ENCODE measurements at places on chromosomes 13 and 19.

- DNase-seq: peak; percentile 55
These were observed 32.4 kb downstream of the RASA3 start for GRCh38 chr13:114099918-114100445.

DNA sequence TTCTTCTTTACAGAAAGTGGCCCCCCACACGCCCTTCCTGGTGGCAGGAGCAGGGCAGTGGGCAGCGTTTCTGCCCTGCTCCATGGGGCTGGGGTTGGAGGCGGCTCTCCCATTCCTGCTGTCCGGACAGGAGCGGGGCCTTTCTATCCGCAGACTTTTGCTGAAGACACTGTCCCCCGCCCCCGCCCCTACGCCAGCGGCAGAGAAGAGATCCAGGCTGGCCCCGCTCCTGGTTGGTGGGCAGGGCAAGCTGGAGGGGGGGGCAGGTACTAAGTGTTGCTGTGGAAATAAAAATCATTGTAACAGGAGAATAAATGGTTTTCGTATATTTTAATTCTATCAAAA is 81.7 kb downstream of the ZNF429 start:
- no peak for DNase-seq

- peak; percentile 79 for DNase-seq
These were observed 2.3 kb downstream of the PPP1R15A start for GRCh38 chr19:48874303-48875135.

DNA sequence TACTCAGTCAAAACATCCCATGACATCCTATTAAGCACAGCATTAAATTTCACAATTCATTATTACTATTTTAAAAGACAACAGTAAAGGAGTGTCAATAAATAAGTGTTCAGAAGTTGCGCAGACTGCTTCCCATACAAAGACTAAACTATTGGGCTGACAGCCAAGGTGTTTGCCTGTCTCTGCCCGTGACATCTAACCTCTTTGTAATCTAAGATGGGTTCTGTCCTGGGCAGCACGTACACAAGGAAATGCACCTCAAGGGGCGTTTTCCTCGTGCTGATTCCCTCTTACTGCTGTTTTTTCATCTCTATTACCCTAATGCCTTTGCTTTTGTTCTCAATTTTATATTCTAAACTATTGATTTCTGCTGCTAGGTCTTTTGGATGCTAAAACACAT is 216.3 kb downstream of the NHLRC3 start:
- DNase-seq: no peak

- DNase-seq: no peak
These were observed 8.5 kb downstream of the CYSLTR2 start for GRCh38 chr13:48662226-48662625.

GRCh38 chr13:57418067-57418677 is 213.4 kb upstream of the PCDH17 start:
- DNase-seq: no peak
